ENCODE measurements at places on chromosomes 7 and 10.

DNA sequence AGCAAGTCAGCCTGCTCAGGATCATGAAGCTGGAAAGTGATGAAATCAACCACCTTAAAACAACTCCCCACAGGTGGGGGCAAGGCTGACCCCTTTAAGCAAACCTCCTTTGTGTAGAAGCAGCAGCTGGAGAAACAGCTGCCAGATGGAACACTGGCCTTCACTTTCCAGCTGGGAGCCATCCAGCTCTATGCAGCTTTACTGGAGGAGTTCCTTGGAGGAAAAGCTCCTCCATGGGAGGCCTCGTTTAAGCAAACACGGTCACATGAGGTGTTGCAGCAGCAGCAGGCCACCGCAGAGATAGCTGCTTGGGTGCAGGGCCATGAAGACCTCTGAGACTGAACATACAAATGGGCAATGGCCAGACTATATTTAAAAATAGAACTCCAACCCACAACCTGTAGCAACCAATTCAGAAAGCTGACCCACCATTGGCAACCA is 13.0 kb upstream of the DLG5 start:
- no peak for DNase-seq

DNA sequence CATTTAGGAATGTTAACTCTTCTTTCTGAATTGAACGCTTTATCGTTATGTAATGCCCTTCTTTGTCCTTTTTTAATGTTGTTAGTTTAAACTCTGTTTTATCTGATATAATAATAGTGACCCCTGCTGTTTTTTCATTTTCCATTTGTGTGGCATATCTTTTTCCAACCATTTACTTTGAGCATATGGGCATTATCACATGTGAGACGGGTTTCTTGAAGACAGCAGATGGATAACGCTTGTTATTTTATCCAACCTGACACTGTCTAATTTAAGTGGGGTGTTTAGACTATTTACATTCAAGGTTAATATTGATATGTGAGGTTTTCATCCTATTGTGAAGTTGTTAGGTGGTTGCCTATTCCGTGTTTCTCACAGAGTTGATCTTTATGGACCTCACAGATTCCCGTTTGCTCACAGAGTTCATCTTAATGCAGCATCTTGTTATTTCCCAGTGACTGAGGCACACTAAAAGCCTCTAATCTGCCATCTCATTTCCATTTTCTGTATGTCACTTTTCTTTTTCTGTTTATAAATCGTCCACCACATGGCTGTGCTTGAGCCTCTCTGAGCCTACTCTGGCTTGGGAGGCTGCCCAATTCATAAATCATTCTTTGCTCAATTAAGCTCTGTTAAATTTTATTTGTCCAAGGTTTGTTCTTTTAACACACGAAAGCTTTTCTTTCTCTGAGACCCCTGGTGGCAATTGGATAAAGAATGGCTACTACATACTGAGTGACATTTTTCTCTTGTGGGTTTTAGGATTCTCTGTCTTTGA is 286.2 kb downstream of the HTR7 start:
- no peak for DNase-seq

- no peak for DNase-seq
Observed at GRCh38 chr10:33876584-33877400, 542.3 kb upstream of the NRP1 start.

- DNase-seq, result no peak
Observed at GRCh38 chr7:13448243-13448642, 541.2 kb downstream of the ETV1 start.

GRCh38 chr10:112379635-112380296 is 5.8 kb downstream of the ACSL5 start:
- DNase-seq, result no peak

DNA sequence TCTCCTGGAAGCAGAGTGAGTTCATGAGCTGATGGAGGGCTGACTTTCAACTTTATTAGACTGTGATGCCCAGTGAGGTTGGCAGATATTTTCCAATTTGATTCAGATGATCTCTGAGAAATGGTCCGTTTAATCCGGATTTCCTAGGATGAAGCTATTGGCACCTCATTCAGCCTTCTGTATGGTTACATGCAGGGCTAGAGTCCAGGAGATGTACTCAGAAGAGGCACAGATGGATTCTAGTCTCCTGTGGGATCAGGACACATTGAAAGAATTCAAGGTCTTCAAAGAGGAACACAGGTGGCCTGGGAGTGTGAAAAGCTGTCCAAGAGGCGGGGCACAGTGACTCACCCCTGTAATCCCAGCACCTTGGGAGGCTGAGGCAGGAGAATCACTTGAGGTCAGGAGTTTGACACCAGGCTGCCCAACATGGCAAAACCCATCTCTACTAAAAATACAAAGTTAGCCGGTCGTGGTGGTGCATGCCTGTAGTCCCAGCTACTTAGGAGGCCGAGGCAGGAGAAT is 23.0 kb upstream of the RHEB start:
- DNase-seq, result no peak

- DNase-seq, result no peak
Observed at GRCh38 chr7:378551-379455, 88.8 kb downstream of the FOXL3 start.

GRCh38 chr10:80700252-80700651 is 162.6 kb downstream of the SH2D4B start:
- DNase-seq, result no peak

- no peak for DNase-seq
Observed at GRCh38 chr7:36475381-36475780, 85.7 kb downstream of the ANLN start.

DNA sequence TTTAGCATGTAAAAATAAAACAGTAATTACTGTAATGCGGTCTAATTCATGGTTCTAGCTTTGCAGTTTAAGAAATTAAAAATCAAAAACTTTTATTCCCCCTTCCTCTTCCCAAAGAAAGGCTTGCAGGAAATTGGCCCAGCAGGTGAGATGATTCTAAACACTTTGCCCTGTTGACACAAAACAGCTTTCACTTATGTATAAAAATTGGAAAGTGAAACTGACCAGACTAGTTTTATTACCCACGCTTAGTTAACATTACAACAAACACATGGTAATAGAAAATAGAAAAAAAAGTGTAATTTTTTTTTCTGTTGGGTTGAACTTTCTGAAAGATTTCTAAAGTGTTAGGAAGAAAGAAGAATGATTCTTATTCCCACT is 1.2 kb upstream of the CCDC6 start:
- DNase-seq, result peak; percentile 37

GRCh38 chr10:74927701-74928100 is 101.3 kb downstream of the KAT6B start:
- no peak for DNase-seq

DNA sequence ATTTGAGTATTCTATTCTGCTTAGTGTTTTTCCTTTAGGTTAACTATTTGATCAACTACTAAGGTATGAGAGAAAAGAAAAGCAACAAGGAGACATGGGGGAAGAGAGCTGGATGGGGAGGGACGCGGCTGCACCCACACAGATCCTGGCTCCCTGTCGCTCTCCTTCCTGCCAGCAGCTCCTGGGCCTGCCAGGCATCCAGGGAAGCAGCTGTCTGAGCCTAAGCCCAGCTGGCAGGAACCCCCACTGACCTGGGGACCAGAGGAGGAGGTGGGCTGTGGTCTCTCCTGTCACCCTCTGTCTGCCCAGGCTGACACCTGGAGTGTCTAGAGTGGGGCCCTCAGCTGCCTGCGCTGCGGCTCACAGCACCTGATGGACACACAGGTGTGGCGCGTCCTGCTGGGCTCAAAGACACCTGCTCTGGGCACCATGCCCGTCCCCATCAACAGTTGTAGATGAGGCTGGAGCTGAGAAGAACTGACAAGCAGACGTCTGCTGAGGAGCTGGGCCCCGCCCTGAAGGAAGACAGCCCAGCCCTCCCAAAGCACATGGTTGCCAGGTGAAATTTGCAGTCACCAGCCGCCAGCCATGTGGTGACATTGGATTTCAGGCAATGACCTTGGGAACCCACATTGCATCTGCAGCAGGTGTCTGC is 207.9 kb downstream of the PLXNA4 start:
- no peak for DNase-seq

DNA sequence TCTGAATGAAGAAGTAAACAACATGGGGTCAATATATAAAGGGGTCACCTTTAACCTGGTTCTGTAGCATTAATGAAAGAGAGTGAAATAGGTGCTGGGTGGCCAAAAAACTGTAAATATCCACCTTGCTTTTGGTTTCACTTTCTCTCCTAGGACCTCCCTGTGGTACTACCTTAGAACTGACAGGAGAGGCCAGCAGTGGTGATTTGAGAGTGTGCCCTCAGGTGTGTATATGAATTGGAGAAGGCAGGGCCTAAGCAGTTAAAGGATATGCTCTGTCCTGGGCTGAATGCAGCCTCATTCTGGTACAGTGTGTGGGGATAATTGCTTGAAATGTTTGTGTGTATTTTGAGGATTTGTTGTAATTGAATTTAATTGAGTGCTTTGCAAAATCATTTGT is 62.0 kb downstream of the BBS9 start:
- DNase-seq, result no peak

GRCh38 chr7:119888251-119888650 is 384.7 kb upstream of the KCND2 start:
- no peak for DNase-seq
